ENCODE measurements at places on chromosomes 4 and X.

DNA sequence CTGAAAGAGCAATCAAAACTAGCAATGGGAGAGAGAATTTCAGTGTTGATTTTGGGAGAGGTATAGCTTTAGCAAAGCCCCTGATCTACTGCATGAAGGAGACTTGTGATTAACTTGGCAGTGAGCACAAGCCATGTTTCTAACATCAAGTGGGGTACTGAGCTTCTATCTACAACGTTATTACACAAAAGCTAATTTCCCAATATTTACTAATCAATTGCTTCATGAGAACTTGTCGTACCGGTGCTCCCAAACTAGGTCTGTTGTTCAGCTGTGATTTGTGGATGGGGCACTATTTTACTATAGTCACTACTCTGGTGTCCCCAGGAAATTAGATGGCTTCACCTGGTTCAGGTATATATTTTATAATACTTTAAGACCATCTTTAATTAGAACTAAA, 16.2 kb downstream of the ANK2 start:
- DNase-seq = no peak

DNA sequence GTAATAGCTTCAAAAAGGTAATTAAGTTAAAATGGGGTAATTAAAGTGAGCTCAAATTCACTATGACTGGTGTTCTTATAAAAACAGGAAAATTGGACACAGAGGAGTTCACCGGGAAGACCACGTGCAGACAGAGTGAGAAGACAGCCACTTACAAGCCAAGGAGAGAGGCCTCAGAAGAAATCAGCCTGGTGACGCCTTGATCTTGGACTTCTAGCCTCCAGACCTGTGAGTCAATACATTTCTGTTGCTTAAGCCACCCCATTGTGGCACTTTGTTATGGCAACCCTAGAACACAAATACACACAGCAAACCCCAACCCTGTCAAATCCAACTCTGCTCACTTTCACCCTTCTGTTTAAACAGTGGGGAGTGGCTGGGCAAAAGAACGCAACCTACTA, 4.1 kb upstream of the CD38 start:
- DNase-seq = no peak

GRCh38 chr4:139732991-139733570, 67.5 kb downstream of the MGST2 start:
- no peak for DNase-seq

DNA sequence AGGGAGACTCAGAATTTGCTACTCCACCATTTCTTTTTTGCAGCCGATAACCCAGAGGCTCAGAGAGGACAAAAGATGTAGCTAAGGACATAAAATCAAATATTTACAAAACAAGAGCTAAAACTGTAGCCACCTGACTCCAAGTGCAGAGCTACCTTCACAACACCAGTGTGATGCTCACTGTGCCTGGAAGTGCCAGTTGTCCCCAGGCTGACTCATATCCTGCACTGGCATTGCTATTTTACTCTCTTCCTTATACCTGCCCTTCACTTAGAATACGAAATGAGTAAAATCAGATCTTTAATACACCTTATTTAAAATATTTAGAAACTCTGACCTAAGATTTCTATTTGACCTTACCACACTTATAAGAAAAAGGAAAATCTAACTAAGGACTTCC, 39.5 kb downstream of the SLC7A11 start:
- no peak for DNase-seq

DNA sequence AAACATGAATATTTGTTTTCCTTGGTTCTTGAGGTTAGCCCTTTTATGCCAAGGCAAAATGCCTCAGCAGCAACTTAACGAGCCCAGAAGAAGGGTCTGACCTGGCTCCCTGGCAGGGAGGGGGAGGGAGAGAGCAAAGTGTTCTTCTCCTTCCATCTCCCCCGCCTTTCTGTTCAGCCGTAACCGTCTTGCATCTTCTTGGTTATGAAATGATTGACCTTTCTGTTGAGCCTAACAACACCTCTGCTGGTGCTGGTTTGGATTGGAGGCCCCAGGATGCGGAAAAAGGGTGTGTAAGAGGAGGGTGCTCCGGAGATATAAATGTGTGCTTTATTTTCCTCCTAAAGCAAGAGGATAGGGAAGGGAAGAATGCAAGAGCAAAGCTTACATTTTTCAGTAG, 44.7 kb downstream of the PTTG2 start:
- no peak for DNase-seq

GRCh38 chrX:150362599-150363481, at the start of gene MAMLD1:
Gene MAMLD1, plus strand, starts transcription at chrX:150363317. Its CDS starts 82,200 bp downstream, at chrX:150445517.
- no peak for DNase-seq

- DNase-seq = no peak
These were observed 5.5 kb downstream of the L1CAM start for GRCh38 chrX:153880440-153880815.

GRCh38 chrX:11064851-11065600, 46.1 kb upstream of the HCCS start:
- DNase-seq = peak; percentile 41

All from HS-27A (cell line).